ENCODE measurements at places on chromosomes 12 and 14. TPM values are rescaled to one million over a fixed set of nuclear protein-coding genes. Genes with fewer than 3 reads are reported as not detected.

The HPD gene
- total RNA-seq: not detected

The OR11G2 gene
- not detected for total RNA-seq

The VPS33A gene
- total RNA-seq: 40.8 TPM

The GALNT16 gene
- total RNA-seq: 0.33 TPM

The ESR2 gene
- total RNA-seq: 0.35 TPM

The ACSM4 gene
- total RNA-seq: not detected

The ST8SIA1 gene
- not detected for total RNA-seq

The FSCB gene
- total RNA-seq: 0.12 TPM

The MYRFL gene
- total RNA-seq: not detected

DNA sequence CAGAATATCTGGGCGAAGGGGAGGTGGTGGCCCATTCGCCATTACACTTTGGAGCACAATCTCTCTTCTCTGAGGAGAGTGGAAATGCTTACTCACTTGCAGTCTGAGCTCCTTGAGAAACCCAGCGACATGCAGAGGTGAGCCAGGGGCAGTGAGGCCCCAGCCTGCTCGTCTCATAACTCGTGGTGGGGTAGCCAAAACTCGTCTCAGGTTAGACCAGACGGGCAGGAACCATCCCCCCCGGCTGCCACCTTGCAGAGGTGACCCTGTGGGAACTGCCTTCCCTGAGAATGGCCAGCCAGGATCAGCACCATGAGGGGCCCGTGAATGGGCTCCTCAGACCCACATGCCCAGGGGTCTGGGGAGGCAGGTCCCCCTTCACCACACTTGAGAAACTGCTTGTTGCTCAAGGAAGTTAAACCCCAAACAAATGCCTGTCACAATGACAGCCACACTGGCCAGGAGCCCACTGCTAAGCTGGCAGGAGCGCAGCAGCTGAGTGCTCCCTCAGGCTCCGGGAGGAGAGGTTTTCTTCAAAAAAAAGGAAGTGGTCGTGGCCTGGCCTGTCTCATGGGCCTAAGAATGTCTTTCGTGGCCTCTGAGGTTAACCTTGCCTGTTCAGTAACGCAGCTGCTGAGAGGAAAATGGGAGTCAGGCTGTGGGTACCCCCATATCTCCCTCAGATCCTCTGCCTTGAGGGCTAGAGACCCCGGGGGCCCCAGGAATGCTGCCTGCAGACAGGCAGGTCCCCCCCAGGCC lies 9.2 kb upstream of the ALDH2 start:
- no peak for DNase-seq

DNA sequence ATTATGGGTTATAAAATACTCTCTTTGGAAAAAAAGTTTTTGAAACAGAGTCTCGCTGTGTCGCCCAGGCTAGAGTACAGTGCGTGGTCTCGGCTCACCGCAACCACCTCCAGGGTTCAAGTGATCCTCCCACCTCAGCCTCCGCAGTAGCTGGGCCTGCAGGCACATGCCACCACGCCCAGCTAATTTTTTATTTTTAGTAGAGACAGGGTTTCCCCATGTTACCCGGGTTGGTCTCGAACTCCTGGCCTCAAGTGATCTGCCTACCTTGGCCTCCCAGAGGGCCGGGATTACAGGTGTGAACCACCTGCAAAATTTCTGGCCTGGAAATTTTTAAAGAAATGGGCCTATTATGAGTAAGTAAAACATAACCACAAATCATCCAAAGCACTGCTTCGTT lies 3.8 kb downstream of the USP15 start:
- DNase-seq: no peak

GRCh38 chr12:40240779-40241178 lies 16.0 kb downstream of the LRRK2 start:
- no peak for DNase-seq

DNA sequence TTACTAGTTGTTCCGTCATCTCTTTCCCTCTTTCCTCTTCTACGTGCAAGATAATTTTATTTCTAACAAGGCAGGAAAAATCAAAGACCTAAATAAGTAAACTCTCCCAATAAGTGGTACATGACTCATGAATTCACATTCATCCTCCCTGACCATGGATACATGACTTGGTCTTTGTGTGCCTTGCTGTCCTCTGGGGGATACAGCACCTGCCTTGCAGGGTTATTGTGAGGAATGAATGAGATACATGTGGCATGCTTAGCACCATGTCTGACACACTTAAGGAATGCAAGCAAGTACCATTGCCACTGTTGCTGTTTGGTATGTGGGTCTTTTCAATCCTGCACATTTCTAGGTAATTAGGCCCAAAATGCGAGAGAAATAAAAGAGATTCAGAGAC lies 208.4 kb downstream of the DPF3 start:
- no peak for DNase-seq

DNA sequence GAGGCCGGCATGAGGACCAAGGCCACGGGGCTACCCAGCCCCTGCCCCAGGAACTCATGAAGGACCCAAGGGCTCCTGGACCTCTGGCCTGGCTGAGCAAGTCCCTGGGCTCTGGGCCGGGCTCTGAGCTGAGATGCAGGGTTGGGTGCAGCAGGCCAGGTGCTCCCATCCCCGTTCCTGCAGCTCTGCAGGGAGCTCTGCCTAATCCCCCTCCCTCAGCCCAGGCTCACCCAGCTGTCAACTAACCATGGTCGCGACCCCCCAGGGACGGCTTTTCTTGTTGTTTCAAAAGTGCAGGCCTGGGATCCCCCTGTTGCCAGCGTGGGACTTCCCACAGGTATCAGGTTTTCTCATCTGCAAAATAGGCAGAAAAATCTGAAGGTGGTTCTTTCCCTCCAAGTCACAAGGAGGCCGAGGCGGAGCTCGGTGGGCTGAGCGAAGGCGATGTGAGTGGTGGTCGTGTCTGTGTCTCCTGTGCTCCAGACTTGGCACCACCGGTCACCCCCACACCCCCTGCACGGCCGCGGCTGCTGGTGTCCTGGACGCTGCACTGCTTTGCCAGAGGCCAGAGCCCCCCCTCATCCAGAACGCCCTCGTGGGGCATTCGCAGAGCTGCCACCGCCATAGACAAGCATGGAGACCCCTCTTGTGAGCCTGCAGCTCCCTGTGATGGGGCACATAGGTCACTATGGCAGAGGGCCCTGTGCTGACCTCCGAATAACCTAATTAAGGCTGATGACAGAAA lies 22.5 kb upstream of the GALNT9 start:
- DNase-seq: no peak

GRCh38 chr14:32169191-32169590 lies 32.7 kb upstream of the RNU6-7 start:
- no peak for DNase-seq

DNA sequence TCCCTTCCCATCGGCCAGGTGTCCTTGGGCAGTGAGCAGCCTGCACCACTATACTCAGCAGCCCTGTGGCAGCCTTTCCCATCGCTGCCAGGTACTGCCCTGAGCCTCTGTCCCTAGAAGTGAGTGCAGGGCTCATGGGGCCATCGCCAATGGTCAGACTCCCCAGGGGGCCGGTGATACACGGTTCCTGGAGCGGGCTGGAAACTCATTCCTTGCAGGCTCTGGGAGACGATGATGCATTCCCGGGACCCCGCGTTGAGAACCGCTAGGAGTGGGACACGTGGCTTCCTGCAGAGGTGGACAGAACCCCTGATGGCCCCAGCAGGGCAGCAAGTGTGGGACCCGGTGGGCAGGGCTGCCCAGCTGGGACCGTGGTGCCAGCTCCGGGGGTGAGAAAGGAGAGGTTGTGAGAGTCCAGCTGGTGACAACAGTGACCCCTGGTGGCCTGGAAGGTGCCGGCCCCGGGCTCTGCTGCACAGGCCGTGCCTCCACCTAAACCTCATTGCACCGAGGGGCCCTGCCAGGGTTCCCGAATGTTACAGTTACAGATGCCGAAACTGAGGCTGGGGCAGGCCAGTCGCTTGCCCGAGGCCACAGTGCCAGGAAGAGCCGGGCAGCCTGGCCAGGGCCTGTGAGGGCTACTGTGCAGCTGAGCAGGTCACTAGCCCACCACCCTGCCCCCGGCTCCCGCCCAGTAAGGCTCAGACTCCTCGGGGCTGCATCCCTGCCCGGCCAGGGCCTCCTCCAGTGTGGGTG lies 33.8 kb downstream of the FBRSL1 start:
- DNase-seq: peak; percentile 66

- DNase-seq: peak; percentile 31
Observed at GRCh38 chr14:53389202-53389601, 236.1 kb upstream of the DDHD1 start.

DNA sequence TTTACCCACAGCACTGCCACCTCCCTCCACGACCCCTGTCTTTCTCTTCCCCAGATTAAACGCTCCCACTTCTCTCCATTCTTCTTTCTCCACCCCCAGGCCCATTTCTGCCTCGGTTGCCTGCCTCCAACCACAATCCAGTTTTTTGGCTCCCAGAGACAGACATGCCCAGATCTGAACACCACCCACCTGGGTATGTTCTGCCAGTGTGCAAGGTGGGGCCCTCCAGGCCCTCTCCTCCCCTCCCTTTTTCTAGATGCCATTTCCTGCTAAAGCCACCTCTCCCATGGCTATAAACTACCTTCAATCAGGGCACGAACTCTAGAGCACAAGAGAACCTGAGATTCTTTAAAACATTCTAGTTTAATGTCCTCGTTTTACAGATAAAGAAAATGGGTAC lies 63.3 kb downstream of the IRF2BPL start:
- no peak for DNase-seq

DNA sequence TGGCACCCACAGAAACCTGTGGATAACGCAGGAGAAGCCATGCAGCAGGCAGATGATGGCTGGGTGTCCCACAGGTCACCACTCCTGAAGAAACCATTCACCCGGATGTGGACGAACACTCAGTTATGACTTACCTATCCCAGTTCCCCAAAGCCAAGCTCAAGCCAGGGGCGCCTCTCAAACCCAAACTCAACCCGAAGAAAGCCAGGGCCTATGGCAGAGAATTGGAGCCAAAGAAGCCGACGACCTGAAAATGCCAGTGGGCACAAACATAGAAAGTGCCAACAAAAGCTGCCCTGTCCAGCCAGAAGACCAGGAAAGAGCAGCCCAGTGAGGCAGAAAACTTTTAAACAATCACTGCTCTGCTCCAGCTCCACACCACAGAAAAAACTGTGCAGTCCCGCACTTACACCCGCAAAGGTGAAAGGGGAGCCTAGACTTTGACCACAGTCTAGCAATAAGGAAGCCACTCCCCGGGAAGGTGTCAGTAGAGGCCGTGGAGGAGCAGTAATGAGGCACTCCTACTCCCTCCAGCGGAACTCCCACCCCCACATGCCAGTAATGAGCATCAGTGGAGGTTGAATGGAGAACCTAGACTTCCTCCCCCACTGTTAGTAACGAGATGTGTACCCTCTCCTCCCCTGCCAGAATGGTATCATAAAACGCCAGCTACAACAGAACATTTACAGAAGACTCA lies 6.0 kb upstream of the ACVRL1 start:
- no peak for DNase-seq

DNA sequence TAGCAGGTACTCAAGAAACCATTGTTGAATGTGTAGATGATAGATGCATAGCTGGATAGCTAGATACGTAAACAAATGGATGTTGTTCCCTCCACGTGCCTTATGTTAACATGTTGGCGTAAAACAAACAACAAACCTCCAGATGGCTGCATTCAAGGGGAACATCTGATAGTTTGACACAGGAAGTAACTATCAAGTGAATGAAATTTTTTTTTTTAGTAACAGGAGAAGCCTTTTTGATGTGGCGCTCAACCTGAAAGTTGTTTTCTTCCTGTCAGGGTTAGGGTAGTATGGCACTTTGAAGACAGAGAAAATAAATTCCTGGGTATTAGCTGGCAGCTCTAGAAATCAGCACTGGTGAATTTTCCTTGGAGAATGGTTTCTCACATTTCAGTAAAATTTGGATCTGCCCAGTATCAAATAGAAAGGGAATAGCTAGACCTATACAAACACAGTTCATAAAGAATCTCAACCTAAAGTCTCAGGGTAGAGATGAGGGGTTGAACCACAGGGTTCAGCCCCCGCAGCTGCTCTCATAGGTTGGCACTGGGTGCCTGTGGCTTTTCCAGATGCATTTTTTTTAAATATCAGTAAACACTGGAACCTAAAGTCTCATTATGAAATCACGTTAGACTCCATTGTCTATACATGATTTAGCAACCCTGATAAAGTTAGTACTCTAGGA lies 18.8 kb upstream of the RAP1B start:
- DNase-seq: no peak

GRCh38 chr14:92513966-92514843 lies 624 bp downstream of the RIN3 start:
- DNase-seq: no peak

GRCh38 chr14:24315807-24316596 lies 4.7 kb downstream of the LTB4R start:
- no peak for DNase-seq

GRCh38 chr12:27081668-27082111 lies 688 bp downstream of the C12orf71 start:
- peak; percentile 51 for DNase-seq

GRCh38 chr12:106341086-106341877 lies 16.3 kb upstream of the POLR3B start:
- DNase-seq: no peak

DNA sequence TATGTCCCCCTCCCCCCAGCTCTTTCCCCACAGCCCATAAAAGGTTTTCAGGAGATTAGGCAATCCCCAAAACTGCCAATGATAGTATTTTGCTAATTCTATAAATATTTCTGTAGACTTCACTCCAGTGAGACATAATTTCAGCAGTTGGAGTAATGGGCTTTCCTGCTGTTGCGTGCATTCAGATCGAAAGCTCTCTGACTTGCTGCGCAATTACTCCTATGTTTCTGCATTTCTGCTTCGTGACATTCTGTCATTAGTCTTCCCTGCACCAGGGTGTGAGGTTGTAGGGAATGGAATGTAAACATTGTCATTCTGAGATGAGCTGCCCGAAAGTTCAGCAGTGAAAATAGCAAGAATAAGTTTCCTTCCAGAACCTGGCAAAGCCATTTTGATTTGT lies 58.2 kb downstream of the SAMD4A start:
- no peak for DNase-seq

GRCh38 chr12:123036466-123037285 lies 56.2 kb downstream of the ARL6IP4 start:
- DNase-seq: no peak

DNA sequence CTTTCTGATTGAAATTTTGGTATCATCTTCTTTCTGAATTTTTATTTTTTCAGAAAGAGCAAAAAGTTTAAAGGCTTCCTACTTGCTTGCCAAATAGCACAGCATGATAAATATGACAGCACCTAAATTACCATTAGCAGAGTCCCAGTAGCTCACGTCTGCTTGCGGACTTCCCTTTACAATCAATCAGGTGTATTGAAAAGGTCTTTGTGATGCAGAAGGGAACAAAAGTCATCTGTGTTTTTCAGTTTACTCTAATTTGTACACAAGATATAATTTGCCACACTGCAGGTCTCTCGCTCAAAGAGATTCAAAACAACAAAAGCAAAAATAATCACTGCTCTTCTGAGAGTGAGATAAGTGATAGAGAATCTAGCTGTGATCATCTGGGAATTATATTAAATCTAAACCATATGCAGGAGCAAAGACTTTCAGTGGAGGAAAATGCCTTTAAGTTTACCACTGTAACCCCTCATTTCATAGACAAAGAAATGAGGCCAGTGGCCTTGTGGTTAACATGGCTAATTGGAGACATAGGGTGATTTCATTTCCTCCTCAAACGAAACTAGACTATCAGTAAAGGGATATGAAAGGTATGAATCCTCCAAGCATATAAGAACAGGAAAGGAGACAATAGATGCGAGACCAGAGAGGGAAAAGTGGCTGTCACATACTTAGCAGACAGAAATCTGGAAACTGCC lies 240.8 kb upstream of the TMPO start:
- DNase-seq: no peak
